Left lung (tissue), 14 donors: ENCODE measurements at places on chromosomes 2 and 18. TPM values are rescaled to one million over a fixed set of nuclear protein-coding genes. Genes with fewer than 3 reads are reported as not detected.

DNA sequence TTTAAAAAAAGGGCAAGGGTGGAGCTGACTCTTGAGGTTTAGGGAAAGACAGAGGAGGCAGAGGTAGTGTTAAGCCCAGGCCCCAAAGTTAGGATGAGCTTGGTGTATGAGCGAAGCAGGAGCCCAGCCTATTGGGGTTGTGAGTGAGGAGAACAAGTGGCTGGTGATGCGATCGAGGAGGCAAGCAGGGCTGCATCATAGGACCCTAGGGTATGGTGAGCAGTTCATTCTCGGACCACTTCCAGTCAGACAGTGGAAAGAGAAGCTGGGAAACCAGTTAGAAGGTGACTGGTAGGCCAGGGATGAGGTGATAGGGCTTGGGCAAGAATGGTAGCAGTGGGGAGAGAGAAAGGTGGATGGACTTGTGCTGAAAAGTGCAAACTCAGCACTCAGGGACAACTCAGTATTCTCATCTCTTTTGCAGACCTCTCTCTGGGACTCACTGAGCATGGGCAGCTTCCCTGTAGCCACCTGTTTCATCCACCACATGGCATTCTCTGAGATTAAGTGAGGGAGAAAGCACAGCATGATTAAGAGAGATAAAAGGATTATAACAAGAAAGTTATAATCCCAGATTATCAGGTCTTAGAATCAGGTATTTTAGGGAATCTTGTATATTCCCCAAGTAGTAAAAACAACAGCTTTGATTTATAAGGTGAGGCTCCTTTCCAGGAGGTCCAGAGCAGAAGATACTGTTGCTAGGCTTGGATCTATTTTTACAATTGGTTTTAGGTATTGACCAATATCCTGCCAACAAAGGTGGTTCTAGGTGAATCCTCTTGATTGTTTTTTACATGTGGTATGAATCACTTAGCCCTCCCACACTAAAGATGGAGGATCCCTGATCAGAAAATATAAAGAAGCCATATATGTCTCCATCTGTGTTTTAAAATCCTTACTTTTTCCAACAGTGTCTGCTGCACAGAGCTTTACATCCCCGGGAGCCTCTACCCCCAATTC, 38.3 kb downstream of the XRCC5 start:
- H3K27me3 ChIP-seq: no peaks in the 10 kb centered on the region
- DNase-seq: no peak
- H3K4me3 ChIP-seq: no peak overlapping the region
- H3K36me3 ChIP-seq: peaks cover 98% of the 10 kb centered on the region
- no peaks in the 10 kb centered on the region for H3K4me1 ChIP-seq
- H3K27ac ChIP-seq: no peak overlapping the region

DNA sequence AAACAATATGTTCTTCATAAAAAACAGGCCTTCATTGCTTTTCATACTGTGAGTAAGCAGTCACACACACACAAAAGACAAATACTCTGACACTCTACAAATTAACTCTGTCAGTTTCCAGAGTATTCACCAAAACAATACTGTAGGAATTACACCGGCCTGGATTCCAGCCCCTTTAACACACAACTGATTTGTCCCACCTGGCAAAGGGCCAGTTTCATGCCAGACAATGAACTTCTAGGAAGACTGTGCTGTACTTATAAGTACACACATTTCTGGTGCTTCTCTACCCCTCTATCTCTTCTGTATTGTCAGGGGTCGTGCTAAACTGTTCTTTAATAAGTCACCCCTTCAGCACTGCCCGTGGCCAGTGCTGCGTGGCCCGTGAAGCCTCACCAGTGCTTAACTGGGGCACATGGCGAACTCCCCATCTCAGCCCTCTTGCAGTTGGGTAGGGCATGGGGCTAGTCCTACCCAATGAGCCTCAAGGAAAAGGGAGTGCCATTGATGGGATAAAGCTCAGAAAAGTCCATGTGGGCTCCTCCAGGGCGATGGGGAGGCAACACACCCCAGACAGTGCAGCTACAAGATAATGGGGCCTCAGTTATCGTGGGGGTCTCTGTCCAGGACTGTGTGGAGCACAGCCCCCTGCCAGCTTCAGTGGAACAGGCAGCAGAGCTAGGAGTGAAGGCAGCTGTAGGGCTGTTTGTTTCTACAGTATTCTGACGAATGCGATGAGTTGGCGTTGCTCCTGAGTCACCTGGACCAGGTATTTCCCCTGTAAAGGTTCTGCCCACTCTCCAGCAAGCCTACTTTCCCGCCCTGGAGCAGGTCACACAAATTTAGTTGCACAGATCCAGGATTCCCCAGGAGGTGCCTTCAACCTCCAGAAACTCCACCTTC, 99.0 kb downstream of the SP3 start:
- no peaks in the 10 kb centered on the region for H3K36me3 ChIP-seq
- H3K27ac ChIP-seq: no peak overlapping the region
- H3K4me1 ChIP-seq: no peaks in the 10 kb centered on the region
- no peaks in the 10 kb centered on the region for H3K27me3 ChIP-seq

The CAPN14 gene
- 0.26 TPM for total RNA-seq

DNA sequence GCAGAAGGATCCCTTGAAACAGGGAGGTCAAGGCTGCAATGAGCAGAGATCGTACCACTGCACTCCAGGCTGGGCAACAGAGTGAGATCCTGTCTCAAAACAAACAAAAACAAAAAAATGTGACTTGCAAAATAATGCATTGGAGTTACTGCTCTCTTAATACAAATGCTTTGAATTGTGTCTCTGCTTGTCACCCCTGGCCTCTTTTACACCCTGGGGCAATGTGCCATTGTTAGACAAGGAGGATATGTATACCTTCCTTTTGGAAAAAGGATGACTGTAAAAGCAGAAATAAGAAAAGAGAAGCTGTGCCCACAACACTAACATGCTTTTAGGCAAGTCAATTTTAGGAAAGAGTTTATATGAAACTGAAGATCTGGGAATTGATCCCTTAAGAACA, 20.8 kb upstream of the C2orf74 start:
- H3K27me3 ChIP-seq: no peaks in the 10 kb centered on the region
- H3K36me3 ChIP-seq: no peaks in the 10 kb centered on the region
- no peak for DNase-seq
- H3K27ac ChIP-seq: no peak overlapping the region
- no peak overlapping the region for H3K4me3 ChIP-seq
- H3K4me1 ChIP-seq: peaks cover 13% of the 10 kb centered on the region

GRCh38 chr2:197851451-197851850, 47.1 kb downstream of the PLCL1 start:
- no peak for DNase-seq
- no peaks in the 10 kb centered on the region for H3K4me1 ChIP-seq
- no peak overlapping the region for H3K4me3 ChIP-seq
- H3K27ac ChIP-seq: no peak overlapping the region

- no peak overlapping the region for H3K27ac ChIP-seq
- no peaks in the 10 kb centered on the region for H3K4me1 ChIP-seq
- H3K36me3 ChIP-seq: no peaks in the 10 kb centered on the region
- DNase-seq: no peak
Measured at GRCh38 chr2:182558564-182558963, 131.7 kb upstream of the PDE1A start.

DNA sequence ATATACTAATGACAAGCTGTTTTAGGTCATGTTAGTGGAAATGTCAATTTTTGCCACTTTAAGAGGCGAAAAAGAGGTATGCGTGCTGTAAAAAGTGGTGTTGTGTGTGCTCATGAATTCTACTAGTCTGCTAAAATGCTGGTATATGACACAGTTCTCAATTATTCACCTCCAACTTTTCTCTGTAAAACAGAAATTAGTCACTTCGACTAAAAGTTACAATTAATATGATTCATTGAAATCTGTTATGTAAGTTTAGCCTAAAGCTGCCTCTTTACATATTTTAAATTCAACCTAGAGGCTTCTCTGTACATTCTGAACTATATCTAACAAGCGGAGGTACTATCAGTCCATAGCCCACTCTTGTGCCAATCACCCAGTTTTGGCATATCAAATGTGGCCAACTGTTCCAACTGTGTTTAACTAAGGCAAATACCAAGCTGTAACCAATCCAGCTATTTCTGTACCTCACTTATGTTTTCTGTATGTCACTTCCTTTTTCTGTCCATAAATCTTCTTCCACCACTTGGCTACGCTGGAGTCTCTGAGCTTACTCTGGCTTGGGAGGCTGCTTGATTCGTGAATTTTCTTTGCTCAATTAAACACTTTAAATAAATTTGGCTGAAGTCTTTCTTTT, 20.8 kb downstream of the BAZ2B start:
- no peak overlapping the region for H3K4me3 ChIP-seq
- DNase-seq: no peak
- no peak overlapping the region for H3K27ac ChIP-seq

DNA sequence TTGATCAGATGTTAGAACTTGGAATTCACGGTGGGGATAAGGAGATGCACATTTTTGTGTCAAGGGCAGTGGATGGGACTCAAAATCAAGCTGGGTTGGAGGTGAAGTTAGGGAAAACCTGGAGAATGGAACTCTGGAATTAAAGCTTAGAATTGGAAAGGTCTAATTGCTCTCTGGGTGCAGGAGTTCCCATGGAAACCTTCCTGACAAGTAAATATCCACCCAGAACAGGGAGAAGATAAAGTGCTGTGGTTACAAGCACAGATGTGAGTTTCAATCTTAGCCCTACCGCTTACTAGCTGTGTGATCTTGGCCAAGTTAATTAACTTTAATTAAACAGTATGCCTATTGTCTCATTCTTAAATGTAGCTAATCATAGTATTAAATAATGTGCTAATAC, 71.3 kb upstream of the TCF7L1 start:
- peaks cover 6% of the 10 kb centered on the region for H3K27me3 ChIP-seq
- no peak overlapping the region for H3K4me3 ChIP-seq
- H3K27ac ChIP-seq: no peak overlapping the region
- no peak for DNase-seq

DNA sequence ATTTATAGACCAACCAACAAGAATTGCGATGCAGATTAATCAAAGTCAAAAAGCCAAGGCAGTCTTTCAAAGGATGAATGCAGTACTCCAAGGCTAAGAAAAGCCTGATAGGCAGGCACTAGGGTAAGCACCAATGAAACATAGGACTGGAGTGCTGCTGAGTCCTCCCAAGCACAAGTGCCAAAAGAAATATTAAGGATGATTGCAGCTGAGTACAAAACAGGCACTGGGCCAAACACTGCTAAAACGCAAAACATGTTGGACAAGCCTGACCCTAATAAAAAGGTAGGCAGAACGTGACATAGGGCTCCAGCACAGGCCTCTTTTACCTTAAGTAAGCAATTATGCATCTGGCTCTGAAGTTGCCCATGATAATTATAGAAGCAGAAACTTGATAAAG, 160.1 kb upstream of the LRP1B start:
- H3K36me3 ChIP-seq: no peaks in the 10 kb centered on the region
- no peak for DNase-seq
- no peaks in the 10 kb centered on the region for H3K27me3 ChIP-seq
- no peak overlapping the region for H3K4me3 ChIP-seq
- H3K27ac ChIP-seq: no peak overlapping the region

- H3K4me1 ChIP-seq: no peaks in the 10 kb centered on the region
- H3K4me3 ChIP-seq: no peak overlapping the region
Measured at GRCh38 chr2:165494573-165494972, 25.1 kb downstream of the CSRNP3 start.
